ENCODE measurements at places on chromosomes 4 and X.

DNA sequence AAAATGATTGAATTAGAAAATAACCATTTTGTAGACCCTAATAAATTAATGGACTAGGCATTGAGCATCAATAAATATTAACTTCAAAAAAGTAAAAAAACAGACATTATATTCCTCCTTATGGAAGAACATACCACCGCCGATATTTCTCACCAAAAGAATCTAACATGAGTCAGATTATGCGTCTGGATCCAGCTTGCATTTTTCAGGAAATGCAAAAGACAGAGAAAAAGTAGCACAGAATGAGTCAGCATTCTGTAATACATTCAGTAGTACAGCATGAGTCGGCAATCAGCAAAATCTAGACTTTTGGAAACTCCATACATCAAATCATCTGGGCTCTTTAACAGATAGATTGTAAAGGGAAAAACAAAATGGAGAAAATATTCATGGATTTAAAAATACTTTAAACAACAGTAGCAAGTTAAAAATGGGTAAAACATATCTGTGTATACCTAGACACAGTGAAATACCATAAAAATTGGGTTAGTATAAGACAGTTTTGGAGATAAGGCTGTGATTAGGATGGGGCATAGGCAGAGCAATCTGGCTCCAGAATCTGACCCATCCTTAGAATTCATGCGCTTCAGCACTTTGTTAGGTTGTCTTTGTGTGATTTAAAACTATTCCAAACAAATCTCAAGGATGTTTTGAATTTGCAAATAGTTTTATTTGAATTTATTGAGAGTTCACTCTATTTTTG is 633.0 kb upstream of the FAM241A start:
- no peak for DNase-seq

DNA sequence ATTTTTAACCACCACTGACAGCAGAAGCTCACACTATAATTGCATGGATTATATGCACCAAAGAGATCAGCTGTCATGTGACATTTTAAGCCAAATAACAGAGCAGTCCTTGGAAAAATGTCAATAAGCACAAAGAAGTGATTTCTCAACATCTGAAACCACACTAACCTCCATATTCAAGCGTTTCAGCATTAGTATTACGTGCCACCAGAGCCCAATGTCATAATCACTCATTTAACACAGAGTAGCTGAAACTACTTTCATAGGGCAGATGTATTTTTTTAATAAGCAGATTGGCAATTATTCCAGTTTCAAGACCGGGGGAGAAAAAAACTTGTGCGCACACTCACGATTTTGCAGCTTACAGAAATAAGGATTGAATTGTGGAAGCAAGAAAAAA is 76.6 kb downstream of the SH3KBP1 start:
- no peak for DNase-seq

DNA sequence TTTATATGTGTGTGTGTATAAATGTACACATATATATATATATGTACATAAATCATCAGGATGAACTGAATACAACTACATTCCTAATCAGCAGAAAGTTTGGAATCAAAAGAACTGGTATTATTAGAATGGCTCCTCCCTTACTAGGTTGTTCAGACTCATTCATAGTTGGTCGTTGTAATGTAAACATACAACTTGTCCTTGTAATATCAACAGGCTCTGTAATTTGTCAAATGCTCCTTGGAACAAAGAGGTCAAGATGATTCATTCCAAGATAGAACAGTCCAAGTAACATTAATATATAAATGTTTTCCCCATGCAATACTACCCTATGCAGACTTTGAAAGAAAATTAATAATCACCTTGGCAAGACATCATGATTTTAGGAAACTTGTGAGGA is 351.4 kb upstream of the SMIM31 start:
- no peak for DNase-seq

DNA sequence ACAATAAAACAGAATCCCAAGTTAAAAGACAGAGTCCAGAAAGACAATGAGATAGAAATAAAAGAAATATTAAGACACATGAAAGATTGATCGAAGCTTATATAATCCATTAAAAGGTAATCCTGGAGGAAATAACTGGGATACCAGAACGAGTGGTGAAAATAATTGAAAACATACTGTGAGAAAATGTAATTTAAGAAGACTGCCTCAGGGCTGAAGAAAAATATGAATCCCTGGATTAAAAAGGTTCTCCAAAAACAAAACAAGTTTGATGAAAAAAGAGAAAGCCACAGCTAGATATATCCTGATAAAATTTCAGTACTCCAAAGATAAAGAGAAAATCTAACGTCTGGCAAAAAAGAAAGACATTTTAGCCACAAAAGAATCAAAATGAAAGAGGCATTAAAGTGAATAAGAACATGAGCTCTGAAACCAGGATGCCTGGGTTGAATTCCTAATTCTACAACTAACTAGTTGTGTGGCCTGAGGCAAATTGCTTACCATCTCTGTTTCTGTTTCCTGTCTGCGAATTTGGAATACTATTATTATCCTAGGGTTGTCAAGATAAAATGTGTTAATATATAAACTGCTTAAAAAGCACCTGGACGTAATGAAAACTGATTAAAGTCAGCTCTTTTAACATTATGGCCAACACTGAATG is 5.5 kb downstream of the DDX60L start:
- no peak for DNase-seq

DNA sequence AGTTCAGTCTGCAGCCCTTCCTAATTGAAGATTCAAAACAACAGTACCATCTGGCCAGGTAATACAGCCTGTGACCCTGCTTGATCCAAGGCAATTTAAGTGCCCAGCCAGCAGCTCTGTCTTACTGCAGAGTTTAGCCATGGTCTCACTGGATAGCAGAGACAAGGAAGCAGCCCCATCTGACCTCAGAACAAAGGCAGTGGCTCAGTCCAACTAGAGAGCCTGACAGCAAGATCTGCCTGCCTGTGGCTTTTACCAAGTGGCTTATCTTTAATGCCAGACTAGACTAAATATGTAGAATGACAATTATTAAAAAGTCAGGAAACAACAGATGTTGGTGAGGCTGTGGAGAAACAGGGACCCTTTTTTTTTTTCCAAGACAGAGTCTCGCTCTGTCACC is 293.4 kb downstream of the DTHD1 start:
- no peak for DNase-seq

- no peak for DNase-seq
These were observed 26.8 kb downstream of the ZMAT1 start for GRCh38 chrX:101904996-101905395.

DNA sequence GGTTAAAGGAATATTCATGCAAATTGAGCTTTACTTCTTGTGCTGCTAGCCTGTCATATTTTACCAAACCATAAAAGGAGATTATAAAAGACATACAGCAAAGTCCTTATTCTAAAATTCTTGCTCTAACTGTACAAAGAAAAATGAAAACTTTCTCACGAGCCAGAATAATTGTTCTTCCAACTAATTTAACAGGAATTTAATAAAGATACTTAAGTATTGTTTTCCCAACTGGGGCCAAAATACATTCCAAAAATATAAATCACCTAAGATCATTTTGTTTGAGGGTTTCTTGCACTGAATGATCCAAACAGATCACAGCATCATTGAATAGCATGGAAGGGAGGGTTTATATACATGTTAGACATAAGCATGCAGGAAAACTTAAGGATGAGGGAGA is 127.1 kb upstream of the PCDH18 start:
- no peak for DNase-seq

DNA sequence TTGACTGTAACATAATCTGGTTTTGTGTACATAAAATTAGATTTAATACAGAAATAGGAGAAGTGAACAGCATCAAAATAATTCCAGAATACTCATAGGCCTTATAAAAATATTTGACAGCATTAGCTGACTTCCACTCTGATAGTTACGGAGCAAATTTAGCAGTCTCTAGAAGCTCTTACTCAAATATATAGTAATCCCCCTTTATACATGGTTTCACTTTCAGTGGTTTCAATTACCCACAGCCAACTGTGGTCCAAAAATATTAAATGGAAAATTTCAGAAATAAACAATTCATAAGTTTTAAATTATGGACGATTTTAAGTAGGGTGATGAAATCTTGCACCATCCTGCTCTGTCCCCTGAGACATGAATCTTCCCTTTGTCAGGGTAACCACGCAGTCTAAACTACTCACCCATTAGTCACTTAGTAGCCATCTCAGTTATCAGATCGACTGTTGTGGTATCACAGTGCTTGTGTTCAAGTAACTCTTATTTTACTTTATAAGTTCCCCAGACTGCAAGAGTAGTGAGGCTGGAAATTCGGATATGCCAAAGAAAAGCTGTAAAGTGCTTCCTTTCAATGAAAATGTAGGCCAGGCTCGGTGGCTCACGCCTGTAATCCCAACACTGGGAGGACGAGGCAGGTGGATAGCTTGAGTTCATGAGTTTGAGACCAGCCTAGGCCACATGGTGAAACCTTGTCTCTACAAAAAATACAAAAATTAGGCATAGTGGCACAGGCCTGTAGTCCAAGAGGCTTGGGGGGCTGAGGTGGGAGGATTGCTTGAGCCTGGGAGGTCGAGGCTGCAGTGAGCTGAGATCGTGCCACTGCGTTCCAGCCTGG is 17.2 kb upstream of the RTL9 start:
- no peak for DNase-seq

DNA sequence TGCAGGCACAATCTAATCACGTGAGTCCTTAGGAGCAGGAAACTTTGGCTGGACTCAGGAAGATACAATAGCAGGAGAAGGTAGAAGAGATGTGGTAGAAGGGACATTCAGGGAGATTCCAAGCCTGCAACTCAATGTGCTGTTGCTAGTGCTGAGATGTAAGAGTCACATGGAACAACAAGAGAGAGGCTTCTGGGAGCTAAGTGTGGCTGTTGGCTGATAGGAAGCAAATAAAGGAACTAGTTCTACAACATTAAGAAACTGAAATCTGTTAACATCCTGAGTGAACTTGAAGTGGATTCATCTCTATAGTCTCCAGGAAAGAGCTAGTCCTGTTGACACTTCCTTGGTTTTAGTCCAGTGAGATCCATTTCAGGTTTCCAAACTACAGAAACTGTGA is 1207.4 kb downstream of the ADGRL3 start:
- no peak for DNase-seq

- DNase-seq = peak; percentile 0
These were observed at the start of gene KLHL4 for GRCh38 chrX:87517571-87518141. KLHL4 (plus strand) TSS chrX:87517802; CDS start chrX:87517894, 92 bp downstream.

- DNase-seq = no peak
These were observed 121.4 kb downstream of the SPRY1 start for GRCh38 chr4:123517971-123518370.

DNA sequence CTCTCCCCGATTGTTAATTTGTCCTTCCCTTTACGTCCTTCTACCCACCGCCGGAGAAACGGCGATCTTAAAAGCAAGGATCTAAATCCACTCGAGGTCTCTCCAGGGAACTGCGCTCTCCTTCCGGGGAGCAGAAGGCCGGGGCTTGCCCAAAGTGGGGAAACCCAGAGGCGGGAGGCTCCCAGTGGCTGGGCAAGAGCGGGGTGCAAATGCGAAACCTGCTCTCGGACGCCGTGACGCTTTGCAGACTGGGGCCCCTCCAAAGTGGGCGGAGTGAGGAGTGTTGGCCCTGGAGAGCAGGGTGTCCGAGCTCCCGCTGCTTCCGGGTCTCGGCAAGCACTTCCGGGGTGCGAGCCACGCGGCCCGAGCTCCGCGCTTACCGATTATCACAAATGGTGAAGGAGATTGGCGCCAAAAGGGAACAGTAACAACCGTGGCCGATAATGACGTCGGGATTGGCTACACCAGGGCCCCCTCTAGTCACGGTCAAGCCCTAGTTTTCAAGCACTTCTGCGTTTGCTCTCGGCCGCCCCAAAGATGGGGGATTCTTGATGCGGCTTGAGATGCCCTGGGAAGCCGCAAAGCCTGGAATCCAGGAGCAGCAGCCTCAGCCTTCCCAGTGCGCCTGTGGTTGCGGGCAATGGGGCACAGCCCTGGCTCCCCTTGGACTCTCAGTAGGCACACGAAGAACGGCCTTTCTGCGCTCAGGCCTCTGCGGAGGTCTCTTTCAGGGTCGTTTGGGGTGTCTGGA is 29.0 kb downstream of the HAND2 start:
- no peak for DNase-seq

DNA sequence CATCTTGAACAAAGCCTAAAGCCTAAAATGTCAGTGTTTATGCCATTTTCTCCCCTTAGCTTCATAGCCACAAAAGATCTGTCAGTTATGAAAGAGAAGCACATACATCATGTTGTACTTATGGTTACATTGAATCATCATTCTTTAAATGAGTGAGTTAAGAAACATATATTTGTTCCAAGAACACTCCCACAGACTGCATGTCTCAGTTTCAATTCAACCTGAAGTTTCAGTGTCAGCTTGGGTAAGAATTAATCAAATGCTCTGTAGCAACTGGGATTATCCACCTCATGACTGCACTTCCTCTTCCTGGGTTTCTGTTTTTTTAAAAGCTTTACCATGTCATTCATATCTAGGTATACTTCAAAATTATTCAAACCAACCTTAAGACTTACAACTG is 3.9 kb upstream of the TMPRSS11B start:
- DNase-seq = no peak

- no peak for DNase-seq
These were observed 263.9 kb downstream of the ADAMTS3 start for GRCh38 chr4:72305080-72305479.

- DNase-seq = no peak
These were observed 16.7 kb downstream of the ATP5ME start for GRCh38 chr4:657338-657833.

- DNase-seq = no peak
These were observed 15.0 kb upstream of the ADH1A start for GRCh38 chr4:99305638-99306400.

DNA sequence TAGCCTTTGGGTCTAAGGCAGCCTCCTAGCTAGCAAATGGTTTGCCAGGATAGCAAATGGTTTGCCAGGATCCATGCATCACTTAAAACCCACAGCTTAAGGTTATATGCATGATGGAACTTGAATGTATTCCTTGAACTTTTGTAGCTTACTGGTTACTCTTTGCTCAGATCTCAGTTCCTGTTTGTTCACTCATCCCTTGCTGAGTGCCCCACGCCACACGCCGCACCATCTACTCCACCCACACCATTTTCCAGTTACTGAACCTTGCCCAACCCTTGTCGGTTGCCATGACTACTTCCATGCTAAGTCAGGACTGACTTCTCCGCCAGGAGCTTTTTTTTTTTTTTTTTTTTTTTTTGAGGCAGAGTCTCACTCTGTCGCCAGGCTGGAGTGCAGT is 29.5 kb upstream of the XIAP start:
- DNase-seq = no peak

- DNase-seq = no peak
These were observed 56.8 kb upstream of the PLS3 start for GRCh38 chrX:115504167-115504566.

DNA sequence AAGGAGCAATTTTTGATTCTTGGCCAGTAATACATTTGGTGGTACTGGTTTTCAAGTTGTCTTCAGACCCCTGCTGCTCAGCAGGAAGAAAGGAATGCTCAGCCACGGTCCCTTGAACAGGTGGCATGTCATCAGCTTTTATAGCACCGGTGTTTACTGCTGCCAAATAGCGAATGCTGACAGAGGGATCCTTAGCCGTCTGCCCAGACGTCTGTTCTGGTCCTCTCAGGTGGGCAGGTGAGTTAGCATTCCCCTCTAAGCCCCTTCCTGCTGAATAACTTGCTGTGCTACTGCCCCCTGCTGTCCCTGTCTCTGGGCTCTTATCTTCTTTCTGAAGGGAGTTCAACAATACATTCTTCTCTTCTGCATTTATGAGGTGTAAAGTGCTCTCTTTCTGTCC is 28.4 kb downstream of the BOD1L1 start:
- no peak for DNase-seq

GRCh38 chr4:80475798-80476197 is 140.3 kb downstream of the CFAP299 start:
- DNase-seq = no peak

GRCh38 chr4:27176400-27176799 is 315.8 kb downstream of the STIM2 start:
- no peak for DNase-seq
